Panc1 (cell line): ENCODE measurements at places on chromosomes 6 and 20. TPM values are rescaled to one million over a fixed set of nuclear protein-coding genes. Genes with fewer than 3 reads are reported as not detected.

GRCh38 chr6:105645958-105646357 lies 243.1 kb upstream of the PREP start:
- no peaks in the 10 kb centered on the region for H3K4me1 ChIP-seq
- no peak overlapping the region for H3K4me3 ChIP-seq
- H3K36me3 ChIP-seq: no peaks in the 10 kb centered on the region
- H3K27me3 ChIP-seq: no peaks in the 10 kb centered on the region

DNA sequence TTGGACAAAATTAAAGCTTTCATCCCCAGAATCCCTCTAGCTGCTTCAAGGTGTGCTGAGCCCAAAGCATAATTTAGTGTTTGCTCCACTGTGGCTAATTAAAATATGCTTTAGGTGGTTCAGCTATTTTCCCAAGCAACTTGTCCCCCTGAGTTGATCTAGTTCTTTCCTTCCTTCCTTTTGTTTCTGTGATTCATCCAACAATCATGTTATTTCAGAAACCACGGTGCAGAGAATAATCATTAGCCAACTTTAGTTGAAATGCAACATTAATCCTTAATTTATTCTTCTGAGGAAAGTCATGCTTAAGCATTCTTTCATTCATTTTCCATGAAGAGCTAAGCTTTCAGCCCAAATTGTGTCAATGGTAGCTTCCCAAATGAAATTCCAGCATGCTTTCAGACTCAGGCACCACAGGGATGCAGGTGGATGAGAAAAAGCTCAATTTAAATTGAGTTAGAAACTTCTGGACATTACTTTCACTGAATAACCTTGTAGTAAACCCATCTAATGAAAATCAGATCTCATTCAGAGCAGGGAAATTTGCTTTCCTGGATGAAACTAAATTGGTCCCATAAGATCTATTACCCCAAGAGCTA lies 209.0 kb upstream of the NT5E start:
- DNase-seq: no peak
- no peaks in the 10 kb centered on the region; the same call in 1 of the 2 replicates for H3K27me3 ChIP-seq
- H3K27ac ChIP-seq: no peak overlapping the region
- no peaks in the 10 kb centered on the region for H3K36me3 ChIP-seq
- H3K4me3 ChIP-seq: no peak overlapping the region
- H3K4me1 ChIP-seq: no peaks in the 10 kb centered on the region

GRCh38 chr6:44078827-44079671 lies 48.2 kb downstream of the MRPL14 start:
- DNase-seq: no peak
- H3K4me3 ChIP-seq: no peak overlapping the region
- H3K27ac ChIP-seq: peak overlapping the region; percentile 12; the same call in 1 of the 2 replicates
- no peaks in the 10 kb centered on the region for H3K36me3 ChIP-seq

DNA sequence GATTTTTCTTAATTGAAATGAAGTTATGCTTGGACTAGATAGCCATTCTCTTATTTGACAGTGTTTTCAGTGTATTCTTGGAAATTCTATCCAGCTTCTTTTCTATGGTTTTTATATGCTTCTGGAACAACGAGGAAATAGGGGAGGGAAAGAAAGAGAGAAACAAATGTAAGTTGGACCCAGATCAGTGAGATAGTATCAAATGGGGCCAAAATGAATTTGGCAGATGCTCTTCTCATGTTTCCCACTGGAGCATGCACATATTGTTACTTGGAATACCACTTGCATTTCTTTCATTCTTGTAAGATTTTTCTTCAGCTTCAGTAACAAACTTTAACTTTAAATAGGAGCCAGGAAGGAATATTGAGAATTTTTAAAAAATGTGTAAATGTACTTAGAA lies 312.3 kb downstream of the PRL start:
- DNase-seq: no peak
- no peak overlapping the region for H3K27ac ChIP-seq
- H3K4me3 ChIP-seq: no peak overlapping the region
- no peaks in the 10 kb centered on the region for H3K27me3 ChIP-seq
- H3K4me1 ChIP-seq: peaks cover 4% of the 10 kb centered on the region; the same call in 1 of the 2 replicates

Gene PPP1R14C
- total RNA-seq: not detected
